Stimulated activated CD8-positive, alpha-beta memory T cell treated with anti-CD3 and anti-CD28 coated beads, Interleukin-7, amount 100 ng/mL, for 1 hour (primary cell): ENCODE measurements at places on chromosomes 5 and 9.

GRCh38 chr9:18544456-18544855, 70.5 kb downstream of the ADAMTSL1 start:
- DNase-seq = no peak

GRCh38 chr5:65823845-65824445, 101.9 kb downstream of the NLN start:
- no peak for DNase-seq

DNA sequence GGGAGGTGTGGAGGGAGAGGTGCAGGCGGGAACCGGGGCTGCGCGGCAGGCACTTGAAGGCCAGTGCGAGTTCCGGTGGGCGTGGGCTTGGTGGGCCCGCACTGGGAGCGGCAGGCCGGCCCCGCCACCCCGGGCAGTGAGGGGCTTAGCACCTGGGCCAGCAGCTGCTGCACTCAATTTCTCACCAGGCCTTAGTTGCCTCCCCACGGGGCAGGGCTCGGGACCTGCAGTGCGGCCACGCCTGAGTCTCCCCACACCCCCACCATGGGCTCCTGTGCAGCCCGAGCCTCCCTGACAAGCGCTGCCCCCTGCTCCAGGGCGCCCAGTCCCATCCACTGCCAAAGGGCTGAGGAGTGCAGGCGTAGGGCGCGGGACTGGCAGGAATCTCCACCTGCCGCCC, 284.5 kb downstream of the DEPDC1B start:
- no peak for DNase-seq

- DNase-seq = no peak
Measured at GRCh38 chr5:26470439-26470838, 567.9 kb downstream of the CDH9 start.

- no peak for DNase-seq
Measured at GRCh38 chr5:74934949-74935751, 69.0 kb upstream of the FAM169A start.
